ENCODE measurements at places on chromosomes 2 and 18. TPM values are rescaled to one million over a fixed set of nuclear protein-coding genes. Genes with fewer than 3 reads are reported as not detected.
A peak's percentile ranks its signal among the peaks of the same experiment; 100 is the strongest.

DNA sequence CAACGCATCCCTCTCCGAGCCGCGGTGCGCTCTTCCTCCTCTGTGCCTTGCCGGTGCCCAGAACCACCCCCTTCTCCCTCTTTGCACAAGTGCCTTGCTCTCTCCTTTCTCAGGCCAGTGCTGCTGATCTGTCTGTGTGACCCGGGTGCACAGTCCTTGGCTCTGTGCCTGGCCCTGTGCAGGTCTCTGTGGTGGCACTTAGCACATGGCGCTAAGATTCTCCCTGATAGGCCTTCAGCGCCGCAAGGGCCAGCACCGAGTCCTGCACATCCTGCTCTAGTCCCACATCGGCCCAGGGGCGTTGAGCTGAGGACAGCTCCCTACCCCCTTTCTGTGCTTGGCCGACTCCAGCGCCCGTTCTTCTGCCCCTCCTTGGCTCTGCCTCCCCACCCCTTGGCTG lies 136.1 kb downstream of the NEDD4L start:
- DNase-seq = no peak

TMEM18 gene
- 34.6 TPM for total RNA-seq

DNA sequence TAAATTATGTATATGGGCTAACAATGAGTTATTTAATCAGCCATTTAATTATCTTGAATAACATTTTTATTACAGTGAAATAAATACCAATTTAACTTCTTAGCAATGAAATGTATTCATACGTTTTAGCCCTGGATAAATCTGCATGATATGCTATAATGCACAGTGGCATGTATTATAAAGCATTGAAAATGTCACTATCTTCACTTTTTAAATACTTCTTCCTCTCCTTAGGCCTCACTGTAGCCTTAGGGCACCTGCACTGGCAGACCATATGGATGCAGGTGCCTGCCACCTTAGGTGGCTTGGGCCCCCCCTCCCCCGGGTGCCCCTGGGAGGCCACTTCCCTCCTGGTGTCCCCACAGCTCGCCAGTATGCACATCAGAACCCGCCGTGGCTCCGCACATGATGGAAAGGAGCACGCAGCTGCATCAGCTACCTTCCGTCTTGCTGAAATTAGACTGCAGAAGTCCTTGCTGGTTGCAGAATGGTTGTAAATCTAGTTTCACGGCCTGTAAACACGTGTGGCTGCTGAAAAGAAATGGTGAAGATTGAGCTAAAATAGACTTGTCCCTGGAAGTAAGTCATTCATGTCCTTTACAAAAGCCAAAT lies 56.7 kb downstream of the ADI1 start:
- DNase-seq = no peak

DNA sequence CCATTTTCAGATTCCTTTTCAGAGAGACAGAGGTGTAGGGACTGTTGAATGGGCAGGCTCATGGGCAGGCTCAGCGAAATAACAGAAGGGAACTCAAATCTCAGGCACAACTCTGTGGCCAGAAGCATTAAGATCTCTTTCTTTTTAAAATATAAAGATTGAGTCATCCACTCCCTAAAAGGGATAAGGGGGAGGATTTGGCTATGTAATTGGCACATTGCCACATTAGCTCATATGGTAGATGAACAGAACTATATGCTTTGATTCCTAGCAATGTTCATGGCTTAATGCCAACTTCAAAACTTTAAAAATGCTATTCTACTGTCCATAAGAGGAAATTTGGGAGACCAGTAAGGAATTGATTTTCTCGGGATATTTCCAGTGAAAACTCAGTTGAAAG lies 53.8 kb upstream of the SLC5A7 start:
- no peak for DNase-seq

GRCh38 chr18:75034937-75035336 lies 174.0 kb downstream of the PTGR3 start:
- DNase-seq = no peak

C2orf92 gene
- total RNA-seq = 8.9 TPM

DNA sequence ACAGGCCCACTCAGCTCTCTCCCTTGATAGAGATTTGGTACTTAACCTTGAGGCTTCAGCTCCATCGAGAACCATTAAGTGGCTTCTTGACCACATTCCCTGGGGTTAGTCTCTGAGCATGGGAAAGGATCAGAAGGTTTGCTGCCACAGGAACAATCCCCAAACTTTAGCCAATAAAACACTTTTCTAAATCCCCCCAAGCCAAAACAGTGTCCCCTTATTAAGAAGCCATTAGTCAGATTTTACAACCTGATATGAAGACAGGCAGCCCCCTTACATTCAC lies 37.7 kb upstream of the SLC8A1 start:
- no peak for DNase-seq

DNA sequence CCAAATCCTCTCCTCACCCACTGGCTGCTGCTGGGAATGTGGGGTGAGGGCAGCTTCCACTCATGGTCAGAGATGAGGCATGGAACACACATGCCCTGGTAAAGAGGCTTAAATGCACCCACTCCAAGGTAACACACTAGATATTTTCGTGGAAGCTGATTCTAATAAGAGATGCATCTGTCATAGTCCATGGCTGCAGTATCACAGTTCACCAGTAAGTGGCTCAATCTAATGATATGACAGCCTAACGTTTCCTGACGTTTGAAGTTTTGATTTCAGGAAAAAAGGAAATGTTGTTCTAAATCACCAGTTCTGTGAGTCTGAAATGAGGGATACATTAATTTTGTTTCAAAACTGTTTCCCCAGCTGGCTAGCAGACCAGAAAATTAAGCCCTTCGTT lies 38.2 kb downstream of the LCT start:
- DNase-seq = no peak

DNA sequence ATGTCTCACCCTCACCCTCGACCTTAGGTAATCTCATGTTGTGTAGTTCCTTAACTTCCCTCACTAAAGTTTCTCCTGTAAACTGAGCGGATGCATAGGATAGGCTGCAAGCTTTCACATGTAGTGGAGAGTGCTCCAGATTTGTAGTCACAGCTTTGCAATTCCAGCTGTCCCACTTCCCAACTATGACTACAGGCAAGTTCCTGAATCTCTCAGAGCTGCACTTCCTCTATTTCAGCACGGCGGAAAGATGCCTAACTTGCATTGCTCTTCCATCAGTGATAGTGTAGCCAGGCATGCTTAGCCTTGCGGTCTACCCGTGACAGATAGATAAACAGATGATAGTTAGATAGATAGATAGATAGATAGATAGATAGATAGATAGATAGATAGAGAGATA lies 183.1 kb upstream of the CCDC68 start:
- DNase-seq = no peak

WBP1 gene
- 65.3 TPM for total RNA-seq

COL3A1 gene
- not detected for total RNA-seq

NLRC4 gene
- 0.98 TPM for total RNA-seq

DNAJC27 gene
- 9.0 TPM for total RNA-seq

TMX3 gene
- 59.9 TPM for total RNA-seq

MEIS1 gene
- total RNA-seq = not detected

FBLN7 gene
- 0.71 TPM for total RNA-seq

DNA sequence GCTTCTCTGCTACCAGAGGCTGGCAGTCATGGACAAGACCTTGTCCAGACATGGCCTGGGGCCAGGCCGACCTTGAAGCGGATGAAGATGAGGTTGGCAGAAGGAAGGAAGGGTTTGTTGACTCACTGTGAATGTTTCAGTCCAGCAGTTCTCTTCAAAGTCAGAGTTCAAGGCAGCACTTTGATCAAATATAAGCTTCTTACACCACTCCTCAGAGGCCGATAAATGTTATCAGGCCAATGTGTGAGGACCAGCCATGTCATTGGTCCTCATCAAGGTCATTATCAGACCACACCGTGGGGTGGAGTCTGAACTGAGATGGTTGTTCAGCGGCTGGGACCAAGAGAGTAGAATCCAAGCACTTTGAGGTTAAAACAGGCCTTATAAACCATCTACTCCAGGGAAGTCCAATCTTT lies 35.5 kb downstream of the QPCT start:
- DNase-seq = no peak

DNA sequence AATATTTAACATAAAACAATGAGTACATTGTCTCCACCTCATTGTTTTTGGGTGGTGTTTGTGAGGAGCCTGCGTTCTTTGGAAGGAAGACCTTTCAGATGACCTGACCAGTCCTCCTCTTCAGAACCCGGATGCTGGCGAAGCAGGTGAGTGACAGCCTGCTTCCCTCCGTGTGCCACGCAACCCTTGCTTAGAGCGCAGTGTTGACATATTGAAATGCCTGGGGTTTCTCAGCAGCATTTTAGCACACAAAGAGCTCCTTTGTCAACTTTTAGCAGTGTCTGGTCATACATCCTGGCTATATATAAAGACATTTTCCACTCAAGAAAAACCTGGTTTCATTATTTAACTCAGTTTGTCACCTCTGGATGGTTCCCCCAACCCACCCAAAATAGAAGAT lies 335.7 kb upstream of the POU3F3 start:
- DNase-seq = no peak

DNA sequence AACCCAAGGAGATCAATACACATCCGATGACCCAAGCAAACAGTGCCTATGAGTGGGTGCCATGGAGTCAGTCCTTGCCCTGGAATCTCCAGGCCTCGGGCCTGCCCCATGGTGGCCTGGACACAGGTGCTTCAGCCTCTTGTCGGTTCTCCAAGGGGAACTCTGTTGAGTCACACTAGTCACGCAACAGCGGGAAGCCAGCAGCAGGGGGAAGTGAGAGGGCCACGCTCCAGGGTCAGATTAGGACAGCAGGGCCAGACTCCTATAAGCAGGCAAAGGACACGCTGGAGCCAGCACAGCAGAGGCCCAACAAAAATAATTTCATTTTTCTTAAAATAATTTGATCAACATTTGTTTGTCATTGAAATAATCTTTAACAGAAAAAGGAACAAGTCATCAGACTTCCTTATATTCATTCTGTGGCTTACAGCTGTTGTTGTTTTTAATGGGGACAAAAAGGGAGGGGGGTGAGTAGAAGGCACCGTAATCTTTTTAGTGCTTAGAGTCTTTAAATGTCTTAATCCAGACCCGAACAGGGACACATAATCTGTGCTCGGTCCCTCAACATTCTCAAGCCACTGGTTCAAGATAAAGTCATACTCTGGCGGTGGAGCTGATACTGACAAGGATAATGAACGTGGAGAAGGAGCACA lies 16.4 kb upstream of the ARMC9 start:
- peak; percentile 39 for DNase-seq

GRCh38 chr2:37771600-37772088 lies 100.2 kb upstream of the CDC42EP3 start:
- no peak for DNase-seq

DNA sequence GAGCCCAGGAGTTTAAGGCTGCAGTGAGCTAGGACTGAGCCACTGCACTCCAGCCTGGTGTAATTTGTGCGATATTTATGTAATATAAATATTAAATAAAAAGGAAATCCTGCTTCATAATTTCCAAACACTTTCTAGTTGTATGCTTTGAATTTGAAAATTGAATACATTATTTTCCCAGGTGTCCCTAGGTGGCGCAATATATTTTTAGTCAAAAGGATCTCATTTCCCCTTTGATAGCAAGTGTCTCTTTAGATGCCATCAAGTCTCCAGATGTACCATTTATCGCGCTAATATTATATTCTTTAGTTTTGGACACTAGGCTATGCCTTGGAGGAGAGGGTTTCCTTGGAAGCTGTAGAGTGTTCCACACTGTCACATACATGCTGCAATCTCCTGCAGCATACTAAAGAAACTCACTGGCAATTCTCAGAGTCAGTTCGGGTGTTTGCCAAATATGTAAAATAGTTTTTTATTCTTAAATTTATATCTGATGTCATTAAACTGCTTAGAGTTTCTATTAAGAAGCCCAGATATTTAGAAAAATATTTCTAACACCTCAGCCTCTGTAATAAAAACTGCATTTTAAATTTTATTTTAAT lies 5.6 kb upstream of the WDR7 start:
- DNase-seq = no peak

HOXD12 gene
- total RNA-seq = not detected

GRCh38 chr2:148058641-148059040 lies 37.8 kb downstream of the MBD5 start:
- no peak for DNase-seq

DNA sequence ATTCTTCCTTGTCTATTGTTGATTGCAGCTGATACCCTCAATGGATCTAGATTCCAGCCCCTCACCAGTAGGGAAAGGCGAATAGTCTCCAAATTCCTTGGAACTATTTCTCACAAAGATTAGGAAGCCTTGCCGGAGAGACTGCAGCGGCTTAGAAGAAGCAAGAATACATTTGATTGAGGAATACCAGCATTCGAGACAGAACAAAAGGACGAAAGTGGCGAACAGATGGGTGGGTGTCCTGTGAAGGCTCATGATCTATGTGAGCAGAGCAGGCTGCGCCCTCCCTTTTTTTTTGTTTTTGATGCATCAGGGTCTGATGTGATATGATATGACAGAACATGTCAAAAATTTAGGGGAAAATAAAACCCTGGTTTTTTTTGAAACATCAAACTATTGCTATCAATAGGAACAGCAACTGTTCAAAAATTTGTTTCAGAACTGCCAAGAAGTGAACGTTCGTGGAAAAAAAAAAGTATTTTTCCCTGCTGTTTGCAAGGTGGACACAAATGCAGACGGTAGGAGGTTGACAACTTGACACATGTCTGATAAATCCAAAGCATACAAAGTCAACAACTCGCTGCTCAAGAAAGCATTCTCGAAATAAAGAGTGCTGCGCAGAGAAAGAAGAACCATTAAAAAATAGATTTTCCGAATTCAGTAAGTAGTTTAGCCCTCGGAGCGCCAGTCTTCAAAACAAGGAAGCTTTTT lies 49.1 kb downstream of the PTGR3 start:
- no peak for DNase-seq

DNA sequence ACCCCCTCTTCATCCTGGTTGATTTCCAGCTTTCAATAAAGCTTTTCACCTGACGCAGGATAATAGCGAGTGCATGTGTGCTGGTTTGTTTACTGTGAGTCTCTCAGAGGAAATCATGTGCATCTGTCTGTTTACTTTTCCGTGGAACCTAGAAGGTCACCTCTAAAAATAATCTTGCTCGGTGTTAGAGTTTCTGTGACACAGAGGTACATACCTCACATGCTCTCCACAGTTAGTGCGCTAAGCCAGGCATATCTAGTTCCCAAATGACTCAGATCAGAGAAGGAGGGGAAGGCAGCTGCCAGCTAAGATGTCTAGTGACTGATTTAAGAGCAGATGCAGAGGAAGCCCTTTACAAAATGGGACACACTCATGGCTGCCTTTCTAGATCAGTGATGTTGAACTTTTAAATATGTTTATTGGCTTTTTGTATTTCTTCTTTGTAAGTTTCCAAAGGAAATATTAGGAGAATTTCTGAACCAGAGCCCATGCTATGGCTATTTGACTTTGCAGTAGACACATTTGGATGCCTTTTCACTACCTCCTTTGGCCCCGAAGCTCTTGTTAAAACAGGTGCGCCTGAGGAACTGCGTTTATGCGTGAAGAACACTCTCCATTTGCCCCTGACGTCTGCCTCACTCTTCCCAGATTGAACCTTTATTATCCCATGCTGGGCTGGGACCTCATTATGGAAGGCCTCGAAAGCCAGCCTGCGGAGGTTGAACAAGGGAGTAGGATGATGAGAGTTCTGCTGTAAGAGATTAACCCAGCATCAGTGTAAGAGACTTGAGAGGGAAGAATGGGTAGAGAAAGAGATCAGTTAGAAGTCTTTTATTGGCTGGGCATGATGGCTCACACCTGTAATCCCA lies 145.6 kb downstream of the FAM161A start:
- DNase-seq = no peak

- DNase-seq = no peak
Measured at GRCh38 chr2:227862741-227863588, 8.5 kb upstream of the DAW1 start.

GRCh38 chr18:449374-449773 lies 51.1 kb downstream of the COLEC12 start:
- DNase-seq = no peak

AFTPH gene
- 76.2 TPM for total RNA-seq

- DNase-seq = no peak
Measured at GRCh38 chr2:206040525-206040924, 45.4 kb downstream of the INO80D start.

PRKAG3 gene
- not detected for total RNA-seq

PIEZO2 gene
- total RNA-seq = not detected
